ENCODE measurements at places on chromosomes 3 and 15.

- DNase-seq: no peak
Observed at GRCh38 chr15:51425517-51426040, 84.1 kb downstream of the GLDN start.

GRCh38 chr3:116445990-116446389, 703 bp upstream of the LSAMP start:
- DNase-seq: no peak

DNA sequence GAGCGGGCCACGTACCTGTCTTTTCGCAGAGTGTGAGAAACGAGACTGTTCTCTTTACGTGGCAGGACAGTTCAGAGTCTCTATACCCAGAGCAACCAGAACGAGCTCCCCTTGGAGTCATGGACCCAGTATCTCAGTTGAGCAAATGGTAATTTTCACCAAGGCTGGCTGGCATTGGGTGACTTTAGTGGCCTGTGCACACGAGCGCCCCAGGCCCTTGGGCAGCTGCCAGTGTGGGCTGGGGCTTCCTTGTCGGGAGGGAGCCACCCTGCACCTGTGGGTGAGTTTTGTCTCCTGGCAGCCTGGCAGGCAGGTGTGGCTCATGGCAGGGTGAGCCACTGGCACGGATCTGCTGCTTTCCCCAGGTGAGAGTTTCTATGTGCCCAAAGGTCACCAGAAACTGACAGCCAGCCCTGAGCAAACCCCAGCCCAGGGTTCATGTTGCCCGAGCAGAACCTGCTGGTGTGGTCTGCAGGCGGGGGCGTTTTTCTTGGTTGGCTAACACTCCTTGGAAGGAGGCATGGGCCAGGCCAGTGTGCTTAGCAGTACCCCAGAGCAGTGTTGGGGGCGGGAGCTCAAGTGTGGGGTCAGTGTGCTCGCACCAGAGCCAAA, 135.0 kb downstream of the TJP1 start:
- no peak for DNase-seq

GRCh38 chr3:188264226-188265207, 110.6 kb downstream of the LPP start:
- peak; percentile 57 for DNase-seq

GRCh38 chr3:185420762-185421161, 57.8 kb downstream of the MAP3K13 start:
- DNase-seq: no peak

- DNase-seq: peak; percentile 22
Observed at GRCh38 chr15:61227950-61228936, 859 bp downstream of the RORA start.

- DNase-seq: peak; percentile 68
Observed at GRCh38 chr3:59422312-59422711, 372.5 kb upstream of the CFAP20DC start.

- no peak for DNase-seq
Observed at GRCh38 chr15:46961795-46962194, 755.5 kb upstream of the SEMA6D start.

GRCh38 chr15:61038910-61039309, 190.2 kb downstream of the RORA start:
- no peak for DNase-seq

All from fibroblast of upper back skin (primary cell).